ENCODE measurements at places on chromosomes 2 and 18. TPM values are rescaled to one million over a fixed set of nuclear protein-coding genes. Genes with fewer than 3 reads are reported as not detected.

Gene PLEK
- 16.0 TPM for total RNA-seq

Gene LYG2
- not detected for total RNA-seq

Gene THADA
- 25.3 TPM for total RNA-seq

Gene PRSS56
- not detected for total RNA-seq

Gene TMEM178A
- 1.0 TPM for total RNA-seq

Gene ZSWIM2
- not detected for total RNA-seq

Gene COL4A3
- 0.32 TPM for total RNA-seq

Gene CMPK2
- total RNA-seq = 7.2 TPM

Gene DNAH7
- 5.5 TPM for total RNA-seq

Gene SULT1C4
- total RNA-seq = 0.43 TPM

Gene CXCR1
- total RNA-seq = 0.13 TPM

Gene ASB18
- not detected for total RNA-seq

Gene NETO1
- total RNA-seq = not detected

Measured in mucosa of descending colon (tissue), 3 donors.